ENCODE measurements at places on chromosomes 4 and X.
A peak's percentile ranks its signal among the peaks of the same experiment; 100 is the strongest.

DNA sequence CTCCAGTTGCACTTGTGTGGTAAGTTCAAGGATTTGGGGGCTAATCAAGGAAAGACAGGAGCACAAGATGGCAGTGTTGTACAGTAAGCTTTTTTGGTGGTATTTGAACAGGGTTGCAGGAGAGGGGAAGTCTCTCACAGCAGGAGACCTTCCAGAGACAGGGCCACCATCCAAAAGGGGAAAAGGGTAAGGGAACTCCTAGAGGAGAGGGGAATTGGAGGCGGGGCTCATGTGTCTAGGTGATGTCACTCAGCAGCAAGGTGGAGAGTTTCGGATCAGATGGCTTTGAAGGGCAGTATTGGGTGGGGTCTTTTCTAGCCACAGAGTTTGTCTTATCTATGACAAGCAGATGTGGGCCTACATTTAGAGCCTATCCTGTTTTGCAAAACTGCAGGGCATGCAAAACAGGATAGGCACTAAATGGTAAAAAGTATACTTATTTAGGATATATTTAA, 13.4 kb upstream of the RNF175 start:
- no peak for DNase-seq

- DNase-seq = no peak
Observed at GRCh38 chr4:13659341-13660070, 32.0 kb upstream of the BOD1L1 start.

- no peak for DNase-seq
Observed at GRCh38 chr4:19659101-19659500, 592.6 kb upstream of the SLIT2 start.

- DNase-seq = no peak
Observed at GRCh38 chr4:186917136-186917535, 193.5 kb upstream of the FAT1 start.

- peak; percentile 84 for DNase-seq
Observed at GRCh38 chr4:187294861-187295260, 571.2 kb upstream of the FAT1 start.

GRCh38 chr4:90127706-90128345, 632 bp downstream of the CCSER1 start:
- DNase-seq = no peak

- DNase-seq = peak; percentile 88
Observed at GRCh38 chr4:185738038-185738552, 73.9 kb downstream of the SORBS2 start.

DNA sequence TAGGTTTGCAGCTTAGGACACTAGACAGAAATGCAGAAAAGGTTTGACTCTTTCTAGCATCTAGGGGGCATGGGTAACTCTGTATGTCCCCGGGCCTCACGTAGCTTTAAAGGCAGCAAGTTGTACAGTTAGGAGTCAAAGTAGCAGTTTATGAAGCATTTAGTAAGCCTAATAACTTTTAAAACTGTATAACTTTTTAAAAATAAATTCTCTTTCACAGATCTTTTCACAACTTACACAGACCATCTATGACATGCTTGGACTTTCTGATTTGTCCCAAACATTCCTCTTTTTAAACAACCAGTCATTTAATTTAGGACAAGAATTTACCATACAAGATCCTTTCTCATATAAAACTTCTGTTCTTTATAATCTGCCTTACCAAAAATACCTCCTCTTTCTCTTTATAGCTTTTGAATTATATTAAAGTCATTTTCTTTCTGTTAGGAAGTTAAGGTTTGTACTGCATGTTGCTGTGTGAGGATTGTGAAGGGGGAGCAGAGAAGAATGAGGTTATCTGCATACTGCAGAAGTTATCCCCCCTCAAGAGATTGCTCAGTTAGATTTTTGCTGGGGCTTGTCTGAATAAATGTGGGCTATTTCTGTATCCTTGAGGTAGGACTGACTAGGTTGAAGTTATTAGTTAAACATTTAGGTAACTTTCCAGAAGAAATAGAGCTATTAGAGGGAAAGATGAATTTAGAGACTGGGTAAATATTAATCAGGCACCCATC, 94.3 kb downstream of the CPE start:
- no peak for DNase-seq

DNA sequence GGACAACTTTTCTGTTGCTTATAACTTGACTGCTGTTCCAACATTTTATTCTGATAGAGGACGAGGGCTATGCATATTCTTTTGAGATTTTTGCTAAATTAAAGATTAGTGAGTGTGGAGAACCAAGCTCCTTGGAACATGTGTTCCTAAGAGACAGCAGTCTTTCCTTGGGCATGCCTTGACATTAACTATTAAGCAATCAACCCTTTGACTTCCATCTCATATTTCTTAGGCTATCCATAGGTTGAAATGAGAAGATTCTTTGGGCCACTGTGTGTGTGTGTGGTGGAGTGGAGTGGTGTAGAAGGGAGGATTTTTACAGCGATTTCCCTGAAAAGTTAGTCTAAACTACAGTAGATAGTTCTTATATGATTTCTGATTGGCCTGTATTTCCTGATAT, 127.4 kb upstream of the POF1B start:
- no peak for DNase-seq

DNA sequence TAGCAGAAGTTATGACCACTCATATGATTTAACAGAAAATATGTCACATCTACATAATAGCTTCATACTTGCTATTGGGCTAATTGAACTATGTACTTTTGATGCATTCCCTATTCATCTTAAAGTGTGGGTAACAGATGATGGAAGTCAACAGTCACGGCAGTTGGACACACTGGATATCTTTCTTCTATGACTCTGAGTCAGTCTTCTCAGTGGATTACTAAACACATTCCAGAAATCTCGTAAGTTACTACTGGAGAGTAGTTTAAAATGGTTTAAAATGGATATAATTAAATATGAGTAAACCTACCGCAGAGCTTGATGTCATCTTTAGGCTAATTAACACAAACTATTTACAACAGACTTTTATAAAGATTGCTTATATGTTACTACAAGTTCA, 30.1 kb upstream of the CFAP299 start:
- DNase-seq = peak; percentile 65

DNA sequence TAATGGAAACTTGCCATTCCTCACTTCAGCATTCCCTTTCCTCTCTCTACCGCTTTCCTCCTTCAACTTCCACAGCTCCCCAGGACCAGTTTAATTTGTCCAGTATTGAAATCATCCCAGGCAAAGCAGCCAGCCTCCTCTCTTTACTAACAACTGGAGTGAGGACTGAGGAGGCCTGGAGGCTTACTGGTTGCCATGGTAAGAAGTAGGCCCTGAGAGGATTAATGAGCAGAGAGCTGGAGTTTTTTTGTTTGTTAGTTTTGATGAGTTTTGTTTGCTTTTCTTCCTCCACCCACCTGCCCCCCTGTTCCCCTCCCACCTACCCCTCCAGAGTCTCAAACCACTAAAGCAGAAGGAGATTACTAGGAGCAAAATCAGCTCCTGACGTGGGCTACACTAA, 29.5 kb upstream of the PLP1 start:
- DNase-seq = no peak

DNA sequence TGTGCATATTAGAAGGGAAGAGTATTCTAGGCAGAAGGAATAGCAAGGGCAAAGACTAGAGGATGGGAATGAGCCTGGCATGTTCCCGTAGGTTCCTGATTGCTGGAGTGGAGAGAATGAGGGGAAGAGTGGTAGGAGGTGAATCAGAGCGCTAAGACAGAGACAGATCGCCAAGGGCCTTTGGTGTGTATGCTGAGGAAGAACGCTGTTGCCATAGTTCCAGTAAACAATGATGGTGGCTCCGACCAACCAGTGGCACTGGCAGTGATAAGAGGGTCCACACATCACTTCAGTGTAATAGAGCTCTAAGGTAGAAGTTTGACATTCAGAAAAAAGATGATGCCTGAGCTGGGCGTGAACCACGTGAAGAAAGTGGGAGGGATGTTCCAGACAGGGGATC, 966 bp downstream of the TBC1D25 start:
- no peak for DNase-seq

GRCh38 chr4:164081371-164081770, 586.9 kb downstream of the TMA16 start:
- no peak for DNase-seq
